HFFc6 (cell line): ENCODE measurements at places on chromosomes 1 and 21. TPM values are rescaled to one million over a fixed set of nuclear protein-coding genes. Genes with fewer than 3 reads are reported as not detected.

- DNase-seq = peak; percentile 90
Observed at GRCh38 chr1:66374561-66375111, 159.3 kb upstream of the SGIP1 start.

GRCh38 chr1:183821889-183822611 lies 17.1 kb downstream of the RGL1 start:
- peak; percentile 65 for DNase-seq

- no peak for DNase-seq
Observed at GRCh38 chr1:234845097-234845660, 235.2 kb upstream of the IRF2BP2 start.

- no peak for DNase-seq
Observed at GRCh38 chr21:22925032-22925431, 1926.8 kb downstream of the NCAM2 start.

DNA sequence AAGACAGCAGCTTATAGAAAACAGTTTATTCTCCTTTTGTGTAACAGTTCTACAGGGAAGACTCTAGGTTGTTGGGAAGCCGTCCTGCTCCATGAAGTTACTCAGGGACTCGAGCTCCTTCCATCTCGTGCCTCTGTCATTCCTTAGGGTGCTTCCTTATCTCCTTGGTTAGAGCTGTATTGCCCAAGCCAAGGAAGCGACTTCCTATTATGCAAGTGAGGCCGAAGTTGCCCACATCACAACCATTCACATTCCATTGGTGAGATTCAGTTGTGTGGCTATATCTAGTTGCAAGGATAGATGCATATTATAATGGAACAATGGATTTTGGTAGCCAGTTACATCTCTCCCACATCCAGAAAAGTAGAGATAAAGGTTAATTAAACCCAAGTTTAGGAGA lies 9.0 kb downstream of the GSTM5 start:
- DNase-seq = no peak

DNA sequence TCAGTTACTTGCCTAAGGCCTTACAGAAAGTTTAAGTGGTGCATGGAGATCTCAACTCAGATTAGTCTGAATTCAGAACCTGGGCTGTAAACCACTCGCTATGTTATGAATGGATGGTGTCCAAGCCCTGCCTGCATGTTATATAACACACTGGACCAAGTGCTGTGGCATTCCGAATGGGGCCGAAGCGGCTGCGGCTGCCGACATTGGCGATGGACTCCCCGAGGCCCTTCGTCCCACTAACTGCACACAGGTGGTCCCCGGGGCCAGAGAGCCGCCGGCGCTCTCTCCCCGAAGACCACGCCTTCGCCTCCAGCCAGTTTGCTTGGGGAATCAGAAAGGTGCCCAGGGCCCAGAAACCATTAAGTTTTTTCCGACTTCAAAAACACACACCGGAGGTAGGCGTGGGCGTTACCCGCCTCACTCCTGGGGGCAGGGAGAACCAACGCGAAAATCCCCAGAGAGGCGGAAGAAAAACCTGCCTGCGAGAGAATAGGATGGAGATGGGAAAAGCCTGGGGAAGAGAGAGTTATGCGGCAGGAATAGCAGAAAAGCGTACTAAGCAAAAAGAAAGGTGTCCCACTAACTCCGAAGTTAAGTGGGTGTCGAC lies 579 bp upstream of the TENT5C start:
- DNase-seq = peak; percentile 21

CTTNBP2NL gene
- 74.3 to 79.9 TPM (median 76.2 TPM) in 3 replicates for total RNA-seq

PTCH2 gene
- total RNA-seq = 0.43 to 0.75 TPM (median 0.48 TPM) in 3 replicates

DNA sequence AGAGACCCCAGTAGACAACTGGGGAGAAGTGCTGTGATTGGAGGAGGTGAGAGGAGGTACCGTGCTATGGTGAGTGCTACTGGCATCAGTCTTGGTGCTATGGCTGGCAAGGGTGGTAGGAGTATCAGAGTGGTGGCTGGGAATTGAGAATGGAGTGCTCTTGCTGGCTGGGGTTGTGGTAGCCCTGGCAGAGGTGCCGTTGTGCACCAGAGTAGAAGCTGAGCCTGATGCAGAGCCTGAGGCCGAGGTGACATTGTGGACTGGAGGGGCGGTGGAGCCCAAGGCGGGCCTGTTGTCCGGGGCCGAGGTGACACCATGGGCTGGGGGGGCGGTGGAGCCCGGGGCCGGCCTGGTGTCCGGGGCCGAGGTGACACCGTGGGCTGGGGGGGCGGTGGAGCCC lies 14.6 kb downstream of the TRIM46 start:
- DNase-seq = no peak

- no peak for DNase-seq
Observed at GRCh38 chr1:213649373-213649772, 338.4 kb upstream of the PROX1 start.

OVAAL gene
- not detected in 2 replicates for total RNA-seq

- peak; percentile 91 for DNase-seq
Observed at GRCh38 chr1:198880818-198881597, 242.2 kb downstream of the PTPRC start.

SPRR5 gene
- total RNA-seq = not detected in 2 replicates

GRCh38 chr1:25055324-25055780 lies 125.3 kb upstream of the RUNX3 start:
- no peak for DNase-seq

HEYL gene
- total RNA-seq = not detected in 3 replicates

SMG7 gene
- 57.5 to 65.4 TPM (median 63.6 TPM) in 3 replicates for total RNA-seq

DNA sequence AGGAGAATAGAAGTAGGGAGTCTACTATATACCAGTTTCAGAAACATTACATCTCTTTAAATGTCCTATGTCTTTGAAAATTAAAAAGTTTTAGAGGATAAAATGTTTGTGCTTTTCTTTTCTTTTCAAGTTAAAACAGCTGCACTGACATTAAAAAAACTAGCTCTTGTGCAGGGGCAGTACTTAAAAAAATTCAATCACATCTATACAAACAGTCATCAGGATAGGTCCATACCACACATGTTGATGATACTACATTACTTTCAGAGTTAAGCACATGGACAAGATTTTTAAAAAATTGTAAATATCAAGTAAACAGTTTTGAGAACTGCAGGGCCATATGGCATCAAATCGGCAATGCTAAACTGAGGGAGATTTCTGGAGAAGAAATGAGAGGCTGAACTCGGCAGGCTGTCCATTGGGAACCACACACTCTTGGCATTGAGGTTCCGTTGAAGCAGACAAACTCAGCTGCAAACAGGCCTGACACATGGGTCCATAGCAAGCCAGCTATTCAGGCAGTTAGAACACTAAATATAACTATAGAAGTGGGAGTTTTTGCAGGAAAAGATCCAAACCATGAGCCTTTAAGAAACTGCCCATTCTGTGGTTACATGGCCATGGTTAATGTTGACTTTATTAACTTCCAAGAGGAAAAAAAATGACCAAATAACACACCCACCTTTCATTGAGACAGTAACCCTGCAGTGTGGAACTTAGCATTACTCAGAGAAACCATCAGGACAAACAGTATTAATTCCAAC lies 84.5 kb upstream of the BCL10 start:
- DNase-seq = peak; percentile 41

DNA sequence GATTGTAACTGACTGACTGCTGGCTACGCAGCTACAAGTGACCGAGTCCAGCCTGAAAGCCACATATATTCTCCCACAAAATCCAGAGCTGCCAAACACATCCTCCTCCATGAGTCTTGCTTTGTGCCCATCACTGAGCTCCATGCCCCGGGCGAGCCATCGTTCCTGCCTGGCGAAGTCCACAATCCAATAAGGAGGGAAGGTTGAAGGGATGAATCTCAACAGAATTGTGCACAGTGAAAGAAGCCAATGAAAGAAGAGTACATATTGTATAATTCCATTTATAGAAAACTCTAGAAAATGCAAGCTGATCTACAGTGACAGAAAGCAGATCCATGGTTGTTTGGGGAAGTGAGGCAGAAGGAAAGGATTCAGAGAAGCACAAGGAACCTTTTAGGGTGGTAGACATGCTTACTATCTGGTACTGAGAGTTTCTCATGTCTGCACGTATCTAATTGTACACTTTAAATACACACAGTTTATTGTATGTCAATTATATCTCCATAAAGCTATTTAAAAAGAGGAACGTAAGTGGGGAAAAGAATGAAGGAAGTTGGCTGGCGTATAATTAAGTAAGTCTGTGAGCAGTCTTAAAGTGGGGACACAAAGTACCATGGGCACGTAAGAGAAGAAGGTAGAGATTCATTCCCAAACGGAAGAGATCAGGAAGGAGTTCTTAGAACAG lies 115.9 kb upstream of the JUN start:
- no peak for DNase-seq

DNA sequence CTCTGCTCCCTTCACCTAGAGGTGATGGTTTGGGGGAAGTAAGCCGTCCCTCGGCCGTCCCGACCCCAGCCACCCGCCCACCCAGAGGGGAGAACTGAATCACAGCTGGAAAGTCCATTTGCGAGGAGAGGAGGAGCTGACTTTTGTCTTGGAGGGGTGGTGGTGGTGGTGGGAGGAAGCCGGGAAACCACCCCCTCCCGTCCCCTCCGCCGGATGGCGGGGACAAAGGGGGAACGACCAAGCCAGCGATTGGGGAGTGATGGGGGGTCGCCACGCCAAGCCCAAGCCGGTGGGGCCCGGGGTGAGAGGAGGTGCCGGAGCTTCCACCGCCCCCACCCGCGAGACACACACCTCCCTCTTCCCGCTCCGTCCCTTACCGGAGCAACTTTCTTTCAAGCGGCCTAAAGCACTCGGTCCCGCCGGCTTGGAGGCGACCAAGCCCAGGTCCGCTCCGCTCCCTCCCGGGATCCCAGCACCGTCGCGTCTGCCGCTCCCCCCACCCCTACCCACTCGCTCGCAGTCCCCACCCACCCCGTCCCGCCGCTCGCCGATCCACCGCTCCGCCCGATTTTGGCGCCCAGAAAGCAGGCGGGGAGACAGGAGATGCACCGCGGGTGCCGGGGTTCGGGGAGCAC lies 540 bp downstream of the ARHGEF2 start:
- no peak for DNase-seq
